Germinal center (tissue), 1 donor: ENCODE measurements at places on chromosomes 6 and 20.

GRCh38 chr20:40655451-40655850 lies 33.6 kb downstream of the MAFB start:
- DNase-seq, result no peak

- DNase-seq, result no peak
Observed at GRCh38 chr20:13436530-13436929, 202.2 kb downstream of the TASP1 start.

- no peak for DNase-seq
Observed at GRCh38 chr20:14801591-14802325, 464.3 kb upstream of the FLRT3 start.

GRCh38 chr6:55729665-55730064 lies 145.7 kb downstream of the BMP5 start:
- DNase-seq, result no peak

- no peak for DNase-seq
Observed at GRCh38 chr6:113082745-113083144, 735.6 kb downstream of the RFPL4B start.

DNA sequence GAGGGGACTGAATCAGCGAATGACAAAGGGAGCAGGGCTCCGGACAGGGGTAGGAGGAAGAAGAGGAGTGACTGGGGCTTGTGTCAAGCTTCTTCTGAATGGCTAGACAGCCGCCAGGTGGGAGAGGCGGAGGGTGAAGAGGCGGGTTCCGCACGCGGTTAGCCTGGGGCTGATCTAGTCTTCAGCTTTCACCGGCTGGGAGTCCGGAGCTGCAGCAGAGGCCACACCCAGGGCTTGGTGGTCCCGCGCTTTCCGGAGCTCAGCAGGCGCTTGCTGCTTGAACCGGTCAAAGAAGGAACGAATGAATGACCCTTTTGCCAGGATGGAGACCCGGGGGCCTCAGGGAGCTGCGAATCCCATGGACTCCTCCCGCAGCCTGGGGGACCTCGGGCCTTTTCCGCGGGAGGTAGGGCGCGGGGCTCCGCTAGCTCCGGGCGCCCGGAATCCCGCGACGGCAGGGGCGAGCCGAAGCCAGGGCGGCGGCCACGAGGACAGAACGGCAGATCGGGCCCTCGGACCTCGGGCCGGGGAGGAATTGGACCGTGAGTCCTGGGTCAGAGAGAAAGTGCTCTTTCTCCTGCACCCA lies at the start of gene C6orf141:
Gene C6orf141, plus strand, starts transcription at position 177 of the 586 bp plus-strand sequence. Its CDS starts 125 bp downstream, at position 302.
- DNase-seq, result no peak

GRCh38 chr6:92864966-92865555 lies 554.3 kb downstream of the EPHA7 start:
- no peak for DNase-seq

DNA sequence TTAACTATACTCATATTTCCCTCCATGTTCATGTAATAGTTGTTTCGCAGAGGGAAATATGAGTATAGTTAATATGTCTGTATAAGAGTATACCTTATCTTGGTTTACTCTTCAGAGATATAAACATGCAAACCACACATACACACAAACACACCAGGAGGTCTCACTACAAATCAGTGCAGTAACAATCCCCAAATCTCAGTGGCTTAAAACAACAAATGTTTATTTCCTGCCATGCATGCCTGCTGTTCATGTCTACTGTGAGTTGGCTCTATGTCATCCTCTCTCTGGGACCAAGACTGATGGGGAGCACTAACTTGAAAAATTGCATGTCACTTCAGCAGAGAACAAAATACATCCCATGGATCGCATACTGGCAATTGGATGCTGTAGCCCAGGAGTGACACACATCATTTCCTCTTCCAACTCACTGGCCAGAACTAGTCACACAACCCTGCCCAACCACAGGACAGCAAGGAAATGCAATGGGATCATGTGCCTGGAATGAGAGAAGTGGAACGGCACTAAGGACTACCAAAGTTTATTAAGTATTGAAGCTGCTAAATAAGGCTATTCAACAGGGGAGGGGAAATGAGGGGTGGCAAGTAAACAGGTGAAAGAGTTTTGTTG lies 89.0 kb upstream of the DTNBP1 start:
- DNase-seq, result no peak

DNA sequence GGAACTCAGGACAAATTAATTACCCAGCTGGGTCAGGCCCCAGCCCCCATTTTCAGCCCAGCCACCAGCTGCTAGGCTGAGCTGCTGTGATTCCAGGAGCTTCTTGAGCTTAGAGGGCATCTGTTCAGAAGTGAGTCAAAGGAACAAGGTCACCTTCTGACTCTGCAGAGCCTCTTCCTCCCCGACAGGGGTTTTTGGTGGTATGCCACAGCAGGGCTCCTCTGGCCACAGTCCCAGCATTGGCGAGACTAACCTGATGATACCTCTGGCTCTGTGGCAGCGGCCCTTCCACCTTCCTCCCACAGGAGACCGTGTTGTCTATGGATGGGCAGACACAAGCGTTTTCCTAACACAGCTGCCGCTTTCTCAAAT lies 39.7 kb downstream of the ZC3H12D start:
- no peak for DNase-seq

- no peak for DNase-seq
Observed at GRCh38 chr20:42734660-42735368, 454.9 kb downstream of the PTPRT start.

DNA sequence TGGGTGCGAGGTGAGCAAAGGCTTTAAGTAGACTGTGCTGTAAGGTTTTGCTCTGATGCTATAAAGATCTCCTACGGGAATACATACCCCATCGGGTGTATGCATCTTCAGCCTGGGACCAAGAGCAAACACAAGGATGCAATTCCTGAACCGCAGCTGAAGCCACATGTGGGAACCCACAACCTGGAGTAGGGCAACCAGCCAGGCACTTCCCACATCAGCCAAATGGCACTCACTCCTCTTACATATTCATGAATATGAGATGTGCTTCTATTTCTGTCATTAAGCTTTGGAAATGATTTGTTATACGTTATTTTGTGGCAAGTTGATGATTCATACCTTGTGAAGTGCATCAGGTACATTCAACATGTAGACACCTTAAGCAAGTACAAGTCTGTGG lies 619.2 kb downstream of the C6orf118 start:
- no peak for DNase-seq

DNA sequence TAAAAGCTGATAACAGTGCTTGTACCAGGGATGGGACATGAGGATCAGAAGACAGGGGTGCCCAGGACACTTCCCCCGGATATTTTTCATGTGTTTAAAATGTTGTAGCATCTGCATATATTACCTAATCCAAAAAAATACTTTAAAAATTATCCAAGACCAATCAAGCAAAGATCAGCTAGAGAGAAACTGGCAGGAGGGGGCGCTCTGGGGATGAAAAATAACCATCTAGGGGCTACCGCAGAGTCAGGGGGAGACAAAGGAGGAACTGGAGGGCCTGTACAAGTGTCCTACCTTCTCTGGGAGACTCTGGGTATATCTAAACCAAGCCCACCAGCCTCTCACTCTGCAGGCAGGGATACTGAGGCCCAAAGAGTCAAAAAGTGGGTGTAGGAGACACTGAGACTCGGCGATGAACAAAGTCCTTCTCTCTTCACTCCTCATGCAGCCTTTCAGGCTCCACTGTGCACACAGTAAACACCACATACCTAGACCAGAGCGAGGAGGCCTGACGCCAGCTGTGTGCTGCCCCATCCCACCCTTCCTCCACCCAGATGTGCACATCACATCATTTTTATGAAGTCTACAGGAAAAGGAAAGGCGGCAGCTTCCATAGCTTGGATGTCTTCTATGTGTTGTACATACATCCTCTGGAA lies 9.8 kb downstream of the RIMS4 start:
- DNase-seq, result no peak

DNA sequence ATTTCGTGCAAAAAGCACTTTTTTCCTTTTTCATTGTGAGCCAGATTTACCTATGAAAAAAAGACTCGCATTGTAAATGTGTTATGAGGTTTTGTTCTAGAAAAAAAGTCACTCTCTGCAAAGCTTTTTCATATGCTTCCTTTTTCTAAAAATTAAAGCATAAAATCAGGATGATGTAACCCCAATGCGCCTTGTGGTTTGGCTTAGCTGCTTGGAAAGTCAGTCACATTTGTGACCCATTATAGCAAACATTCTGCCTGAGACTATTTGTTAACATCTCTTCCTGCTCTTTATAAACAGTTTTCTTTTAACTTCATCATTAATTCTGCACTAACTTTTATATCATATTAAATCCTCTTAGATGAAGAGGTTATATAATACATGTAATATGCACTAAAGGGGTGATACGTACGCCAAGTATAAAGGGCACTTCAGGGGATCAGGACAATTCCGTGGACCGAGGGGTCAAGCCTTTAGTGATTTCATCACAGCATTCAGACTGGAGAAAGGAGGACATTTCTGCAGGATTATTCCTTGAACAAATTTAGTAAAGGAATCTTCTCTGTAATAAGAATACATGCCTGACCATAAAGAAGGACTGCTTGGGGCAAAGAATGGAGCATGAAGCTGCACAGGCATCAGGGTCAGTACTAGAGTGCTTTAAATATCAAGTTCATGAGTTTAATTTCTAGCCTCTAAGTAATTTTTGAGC lies 48.1 kb upstream of the SMLR1 start:
- no peak for DNase-seq

DNA sequence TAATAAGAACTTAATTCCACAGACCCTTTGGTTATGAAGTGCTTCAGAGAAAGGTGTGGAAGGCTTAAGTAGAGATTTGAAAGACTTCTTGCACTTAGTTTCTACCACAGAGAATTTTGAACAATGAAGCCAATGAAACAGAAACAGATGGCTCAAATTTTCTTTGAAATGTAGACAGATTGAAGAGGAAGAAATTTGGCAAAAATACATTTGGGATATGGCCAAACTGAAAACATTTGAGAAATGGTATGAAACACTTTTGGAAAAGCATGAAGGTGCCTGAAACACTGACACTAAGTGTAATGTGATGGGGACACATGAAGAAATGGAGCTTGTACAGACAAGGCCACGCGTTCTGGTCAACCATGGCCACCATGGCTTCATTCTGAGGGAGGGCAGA lies 272.4 kb upstream of the EXOC2 start:
- DNase-seq, result no peak

GRCh38 chr6:1479095-1479494 lies 89.7 kb downstream of the FOXF2 start:
- no peak for DNase-seq

- DNase-seq, result no peak
Observed at GRCh38 chr6:26311012-26311384, 54.0 kb upstream of the BTN3A2 start.

DNA sequence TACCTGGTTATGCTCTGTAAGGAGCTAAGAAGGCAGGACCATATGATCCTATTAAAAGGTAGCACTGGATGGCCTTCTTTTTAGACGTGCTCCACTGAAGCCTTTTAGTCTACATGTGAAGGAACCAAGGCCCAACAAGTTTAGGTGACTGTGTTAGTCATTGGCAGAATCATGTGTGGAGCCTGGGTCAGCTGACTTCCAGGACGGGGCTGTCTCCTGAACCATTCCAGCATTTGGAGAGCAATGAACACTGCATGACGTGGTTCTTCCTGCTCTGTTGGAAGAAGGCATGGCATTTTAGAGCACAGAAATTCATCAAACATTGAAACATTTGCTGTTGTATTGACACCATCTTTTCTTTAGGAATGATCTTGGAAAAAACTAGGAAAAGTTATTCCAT lies 87.8 kb upstream of the TIAM2 start:
- DNase-seq, result no peak

DNA sequence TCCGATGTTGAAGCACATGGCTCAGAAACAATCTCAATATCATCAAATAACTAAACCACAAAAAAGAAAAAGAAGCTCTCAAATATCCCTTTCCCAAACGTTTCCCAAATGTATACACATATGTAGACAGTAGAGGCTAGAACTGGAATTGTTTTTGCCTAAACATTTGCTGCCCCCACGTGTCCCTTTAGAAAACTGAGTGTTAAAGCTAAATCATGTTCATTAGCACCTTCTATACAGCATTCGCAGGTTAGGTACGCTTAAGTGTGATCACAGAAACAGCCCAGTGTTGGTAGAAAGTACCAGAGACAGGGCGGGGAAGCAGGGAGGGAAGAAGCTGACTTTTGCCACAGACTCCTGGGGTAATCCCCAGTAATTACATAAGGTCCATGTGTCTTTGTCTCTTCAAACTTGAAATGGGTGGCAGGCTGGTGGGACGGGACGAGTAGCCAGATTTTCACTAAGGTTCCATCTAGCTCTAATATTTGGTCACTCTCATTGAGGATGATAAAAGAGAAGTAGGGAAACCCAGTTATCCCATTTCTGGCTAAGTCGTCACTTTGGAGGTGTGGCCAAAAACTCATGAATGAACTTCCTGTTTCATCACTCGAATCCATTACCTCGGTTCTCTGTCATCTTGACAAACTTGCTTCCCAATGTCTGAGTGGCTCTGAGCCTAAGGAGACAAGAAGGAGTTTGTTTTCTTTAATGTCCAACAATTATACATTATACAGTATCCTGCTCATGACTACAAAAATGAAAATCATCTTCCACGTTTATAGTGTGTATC lies 15.0 kb upstream of the TFAP2A start:
- DNase-seq, result no peak

DNA sequence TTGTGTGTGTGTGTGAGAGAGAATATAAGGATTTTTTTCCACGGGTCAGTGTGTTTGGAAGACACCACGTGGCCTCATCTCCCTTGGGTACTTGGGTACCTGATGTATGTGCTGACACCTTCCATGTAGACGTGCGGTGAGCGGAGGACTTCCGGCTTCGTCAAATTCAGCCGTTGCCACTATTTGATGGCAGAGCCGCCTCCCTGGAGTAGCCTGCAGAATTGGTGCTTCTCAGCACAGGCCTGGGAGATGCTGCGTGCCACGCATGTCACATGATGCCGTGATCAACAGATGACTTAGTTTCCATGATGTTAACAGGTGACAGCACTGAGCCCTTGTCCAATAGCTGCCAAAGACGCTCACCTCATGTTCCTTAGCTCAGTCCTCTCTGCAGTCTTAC lies 69.4 kb downstream of the CDH4 start:
- no peak for DNase-seq

GRCh38 chr6:150028799-150029198 lies 3.5 kb upstream of the RAET1L start:
- no peak for DNase-seq

GRCh38 chr6:10305790-10306415 lies 109.0 kb downstream of the TFAP2A start:
- DNase-seq, result no peak

- no peak for DNase-seq
Observed at GRCh38 chr6:52507557-52508260, 69.2 kb downstream of the TRAM2 start.
